Suppressor macrophage treated with lipopolysaccharide for 4 hours (primary cell): ENCODE measurements at places on chromosomes 7 and 10.
A peak's percentile ranks its signal among the peaks of the same experiment; 100 is the strongest.

DNA sequence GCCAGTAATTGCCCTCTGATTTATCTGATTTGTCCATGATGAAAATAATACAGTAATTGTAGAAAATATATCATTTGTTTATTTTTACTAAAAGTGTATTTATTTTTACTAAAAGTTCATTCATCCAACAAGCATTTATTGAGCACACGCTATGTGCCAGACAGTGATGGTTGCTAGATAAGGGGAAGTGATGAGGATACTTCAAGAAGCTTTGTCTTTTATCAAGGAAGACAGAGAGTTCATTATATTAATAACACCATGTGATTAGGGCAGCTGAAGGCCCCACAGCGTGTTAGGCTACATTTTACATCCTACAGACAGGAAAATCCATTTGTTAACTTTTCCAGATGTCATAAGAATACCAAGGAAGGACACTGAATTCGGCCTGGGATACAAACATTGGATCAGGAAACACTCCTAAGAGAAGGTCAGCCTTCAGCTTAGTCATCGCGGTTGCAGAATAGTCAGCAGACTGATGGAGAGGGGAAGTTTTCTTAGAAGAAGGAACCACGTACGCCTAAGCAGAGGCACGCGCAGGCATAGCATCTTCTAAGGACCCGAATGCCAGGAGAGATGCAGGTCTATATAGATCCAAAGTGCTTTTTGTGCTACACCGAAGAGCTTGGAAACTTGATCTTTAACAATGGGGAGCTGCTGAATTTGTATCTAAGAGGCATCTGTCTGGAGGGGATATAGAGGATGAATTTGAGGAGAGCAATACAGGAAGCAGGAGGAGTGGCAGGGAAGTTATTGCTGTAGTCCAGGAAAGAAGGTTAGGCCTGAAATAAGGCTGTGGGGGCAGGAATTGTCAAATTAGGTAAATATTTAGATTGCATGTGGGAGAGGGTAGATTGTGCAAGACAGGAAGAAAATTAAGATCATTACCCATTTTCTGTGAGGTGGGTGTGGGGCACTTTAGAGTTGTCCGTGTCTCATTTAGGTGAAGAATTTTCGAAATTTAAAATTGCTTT lies 85.7 kb downstream of the LRGUK start:
- DNase-seq: peak; percentile 83

- DNase-seq: peak; percentile 76
Measured at GRCh38 chr10:11286261-11286852, 268.7 kb downstream of the CELF2 start.

DNA sequence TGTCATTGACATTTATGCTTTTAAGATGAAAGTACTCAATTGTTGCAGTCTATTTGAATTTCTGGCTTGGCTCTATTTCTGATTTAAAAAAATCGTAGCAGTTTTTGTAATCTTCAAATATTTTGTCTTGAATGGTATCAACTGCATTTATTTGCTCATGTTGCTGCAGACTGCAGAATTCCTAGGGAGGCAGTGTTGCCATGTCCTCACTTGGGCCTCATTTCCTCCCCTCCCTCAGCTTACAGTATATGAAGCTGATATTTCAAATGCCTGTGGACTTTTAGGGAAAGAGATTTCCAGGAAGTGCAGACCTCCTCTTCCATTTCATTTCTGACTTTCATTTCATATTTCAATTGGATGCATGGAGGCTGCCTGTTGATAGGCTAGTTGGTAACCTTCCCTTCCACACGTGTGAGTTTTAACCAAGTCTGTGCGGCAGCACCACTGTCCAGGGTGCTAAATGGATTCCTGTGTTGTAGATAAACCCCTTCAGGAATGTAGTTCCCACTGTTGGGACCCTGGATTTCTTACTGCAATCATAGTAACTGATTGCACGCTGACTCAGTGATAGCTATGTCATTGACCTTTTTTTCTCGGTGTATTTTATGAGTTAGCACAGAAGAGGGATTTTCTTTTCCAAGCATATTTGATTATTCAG lies 17.5 kb downstream of the VPS50 start:
- DNase-seq: no peak

- no peak for DNase-seq
Measured at GRCh38 chr10:101089520-101090299, 27.9 kb downstream of the KAZALD1 start.

DNA sequence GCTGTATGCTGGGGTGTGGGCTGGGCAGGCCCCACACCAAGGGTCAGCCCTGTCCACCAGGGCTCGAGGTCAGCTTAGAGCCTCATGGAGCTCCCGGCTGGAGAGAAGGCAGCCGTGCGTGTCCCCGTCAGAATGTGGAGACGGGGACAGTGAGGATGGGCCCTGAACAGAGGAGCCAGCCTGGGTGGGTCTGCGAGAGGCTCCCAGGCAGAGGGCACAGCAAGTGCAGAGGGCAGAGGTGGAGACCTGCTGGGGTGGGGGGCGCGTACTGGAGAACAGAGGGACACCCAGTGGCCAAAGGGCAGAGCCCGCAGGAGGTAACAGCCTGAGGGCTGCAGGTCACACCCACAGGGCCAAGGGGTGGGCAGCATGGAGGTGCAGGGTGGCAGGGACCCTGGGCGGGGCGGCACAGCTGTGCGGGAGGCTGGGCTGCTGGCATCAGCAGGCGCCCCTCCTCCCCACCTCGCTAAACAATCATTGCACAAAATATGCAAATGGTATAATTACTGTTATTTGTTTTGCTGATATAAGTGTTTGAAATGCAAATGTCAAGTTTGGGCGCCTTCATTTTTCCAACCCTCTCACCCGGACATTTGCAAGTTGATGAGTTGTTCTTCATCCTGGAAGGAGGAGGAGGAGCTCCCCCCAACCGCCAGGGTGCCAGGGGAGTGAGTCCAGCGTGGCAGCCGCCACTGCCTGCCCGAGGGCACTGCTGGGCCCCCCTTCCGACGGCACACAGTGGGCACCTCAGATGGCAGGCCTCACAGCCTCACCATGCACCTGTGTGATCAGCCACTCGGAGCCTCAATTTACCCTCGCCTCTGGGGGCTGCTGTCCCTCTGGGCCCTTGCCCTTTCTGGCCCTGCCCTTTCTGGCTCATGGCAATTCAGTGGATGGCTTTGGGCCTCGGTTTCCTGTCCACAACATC lies 35.0 kb downstream of the ELFN1 start:
- DNase-seq: no peak

- DNase-seq: no peak
Measured at GRCh38 chr10:48241332-48241731, 33.2 kb downstream of the FRMPD2 start.

DNA sequence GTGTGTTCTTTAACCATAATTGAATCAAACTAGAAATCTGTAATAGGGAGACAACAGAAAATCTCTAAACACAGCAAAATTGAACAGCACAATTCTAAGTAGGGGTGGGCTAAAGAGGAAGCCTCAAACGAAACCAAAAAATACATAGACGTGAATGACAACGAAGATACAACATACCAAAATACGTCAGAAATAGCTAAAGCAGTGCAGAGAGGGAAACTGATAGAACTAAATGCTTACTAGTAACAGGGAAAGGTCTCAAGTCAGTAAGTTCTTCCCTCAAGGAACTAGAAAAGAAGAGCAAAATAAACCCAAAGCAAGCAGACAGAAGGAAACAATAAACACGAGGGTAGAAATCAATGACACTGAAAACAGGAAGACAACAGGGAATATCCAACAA lies 19.1 kb downstream of the RPP38 start:
- DNase-seq: no peak

DNA sequence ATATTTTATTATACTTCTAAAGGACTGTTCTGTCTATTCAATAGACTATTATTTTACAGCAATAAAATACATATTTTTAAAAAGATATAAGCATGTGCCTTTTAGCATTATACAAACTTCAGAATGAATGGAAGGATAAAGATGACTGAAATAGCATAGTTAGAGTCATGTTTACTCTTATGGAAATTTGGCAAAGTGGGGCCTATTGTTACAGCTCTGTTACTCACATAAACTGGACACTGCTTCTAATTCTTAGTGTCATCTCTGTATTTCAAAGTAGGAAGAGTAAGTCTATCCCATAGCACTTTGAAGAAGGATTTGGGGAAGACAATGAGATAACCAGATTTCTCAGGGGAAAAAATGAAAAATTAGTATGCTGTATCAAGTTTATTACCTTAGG lies 168.2 kb downstream of the SKAP2 start:
- no peak for DNase-seq

- DNase-seq: no peak
Measured at GRCh38 chr10:4488904-4489303, 337.1 kb upstream of the AKR1E2 start.

DNA sequence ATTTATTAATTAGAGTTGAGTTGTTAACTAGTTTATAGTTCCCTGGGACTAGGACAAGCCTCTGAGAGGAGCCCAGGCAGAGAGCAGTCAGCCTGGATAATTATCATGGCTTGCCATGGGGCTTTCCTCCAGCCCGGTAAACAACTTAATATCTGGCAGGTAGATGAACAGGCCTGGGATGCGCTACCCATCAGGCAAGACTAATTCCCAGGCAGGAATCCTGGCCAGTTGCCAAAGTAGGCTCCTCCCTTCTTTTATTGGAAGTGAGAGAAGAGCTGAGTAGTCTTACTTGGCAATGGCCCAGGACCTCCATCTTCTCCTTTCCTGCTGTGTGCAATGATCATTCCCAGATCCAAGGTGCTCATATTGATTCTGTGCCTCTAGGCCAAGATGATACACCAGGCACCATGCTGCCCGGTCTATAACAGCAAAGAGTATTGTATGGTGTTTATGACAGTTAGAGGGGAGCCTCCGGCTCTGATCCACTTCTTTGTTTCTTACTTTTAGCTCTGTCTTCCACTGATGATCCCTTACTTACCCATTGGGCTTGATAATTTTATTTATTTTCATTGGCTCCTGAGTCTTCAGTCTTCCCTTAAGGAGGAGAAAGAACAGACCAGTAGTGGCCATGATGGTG lies 408.7 kb downstream of the REEP3 start:
- no peak for DNase-seq

GRCh38 chr10:101116754-101117153 lies 14.3 kb upstream of the TLX1 start:
- no peak for DNase-seq

GRCh38 chr7:2171855-2172254 lies 60.9 kb downstream of the MAD1L1 start:
- no peak for DNase-seq

DNA sequence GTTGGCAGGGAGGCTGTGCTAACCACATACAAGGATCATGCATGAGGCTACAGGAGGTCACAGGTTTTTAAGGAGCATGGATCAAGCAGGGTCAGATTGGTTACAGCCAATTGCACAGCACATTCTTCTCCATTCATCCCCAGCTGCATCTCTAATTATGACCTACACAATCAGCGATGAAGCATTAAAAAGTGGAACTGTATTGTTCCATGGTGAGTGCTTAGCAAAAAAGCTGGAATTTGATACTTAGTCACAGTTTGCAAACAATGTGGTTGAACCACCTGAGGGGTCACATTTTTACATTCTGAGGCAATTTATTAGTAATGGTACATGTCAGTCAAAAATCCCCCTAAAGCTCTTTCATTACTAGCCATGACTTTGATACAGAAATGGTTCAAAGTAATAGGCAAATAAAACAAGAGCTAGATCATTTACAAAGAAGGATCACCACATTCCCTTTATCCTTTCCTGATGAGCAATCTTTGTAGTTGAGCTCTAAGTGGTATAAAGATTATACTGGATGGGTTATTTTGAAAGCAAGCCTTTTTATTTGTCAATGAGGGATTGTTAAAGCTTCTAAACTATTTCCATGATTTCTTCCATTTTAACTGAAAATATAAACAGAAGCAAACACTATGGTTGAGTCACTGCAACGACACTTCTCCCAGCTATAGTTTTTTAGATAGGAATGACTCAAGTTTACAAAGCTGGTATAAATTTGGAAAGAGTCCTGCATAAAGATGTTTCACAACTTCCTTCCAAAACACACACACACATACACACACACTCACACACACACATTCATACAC lies 217.8 kb upstream of the SEMA3A start:
- DNase-seq: peak; percentile 5

DNA sequence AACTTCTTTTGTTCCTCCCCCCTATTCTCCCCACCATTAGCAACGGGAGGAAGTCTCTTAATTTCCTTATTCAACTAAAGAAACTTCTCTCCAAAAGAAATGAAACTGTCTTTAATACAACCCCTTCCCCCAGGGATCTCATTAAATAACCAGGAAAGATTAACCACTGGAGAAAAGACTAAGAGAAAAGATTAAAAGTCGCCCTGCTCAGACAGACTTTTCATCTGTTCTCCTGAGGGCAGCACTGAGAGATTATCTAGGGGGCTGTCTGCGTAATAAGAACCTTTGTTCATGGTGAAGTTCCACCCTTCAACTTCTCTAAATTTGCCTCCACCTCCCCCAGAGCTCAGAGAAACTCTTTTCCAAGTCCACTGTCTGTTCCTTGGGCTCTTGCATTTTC lies 105.5 kb downstream of the HGF start:
- no peak for DNase-seq

DNA sequence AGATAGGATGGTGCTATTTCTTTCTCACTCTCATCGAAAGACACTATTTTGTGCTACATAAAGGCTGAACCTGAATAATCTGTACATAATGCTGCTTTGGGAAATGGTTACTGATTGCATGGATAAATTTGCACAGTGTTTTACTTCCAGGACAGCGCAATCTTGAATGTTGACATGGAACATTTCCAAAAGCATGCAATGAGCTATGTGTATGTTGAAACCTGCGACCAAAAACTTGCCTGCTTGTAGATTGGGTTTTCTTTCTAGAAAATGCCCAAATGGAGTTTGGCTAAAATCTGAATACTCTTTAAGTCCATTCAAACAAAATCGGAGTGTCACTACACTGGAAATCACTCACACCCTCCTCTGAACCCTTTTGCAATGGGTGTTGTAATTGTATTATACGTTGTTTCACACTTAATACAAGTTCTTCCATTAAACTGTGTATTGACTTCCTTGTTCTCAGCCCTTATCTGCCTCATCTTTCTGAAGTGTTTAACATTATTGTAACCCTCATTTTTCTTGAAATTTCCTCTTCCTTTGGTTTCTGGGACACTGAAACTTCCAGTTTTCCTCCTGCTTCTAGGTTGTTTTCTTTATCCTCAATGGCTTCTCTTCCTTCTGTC lies 73.7 kb upstream of the CAPZA2 start:
- no peak for DNase-seq

DNA sequence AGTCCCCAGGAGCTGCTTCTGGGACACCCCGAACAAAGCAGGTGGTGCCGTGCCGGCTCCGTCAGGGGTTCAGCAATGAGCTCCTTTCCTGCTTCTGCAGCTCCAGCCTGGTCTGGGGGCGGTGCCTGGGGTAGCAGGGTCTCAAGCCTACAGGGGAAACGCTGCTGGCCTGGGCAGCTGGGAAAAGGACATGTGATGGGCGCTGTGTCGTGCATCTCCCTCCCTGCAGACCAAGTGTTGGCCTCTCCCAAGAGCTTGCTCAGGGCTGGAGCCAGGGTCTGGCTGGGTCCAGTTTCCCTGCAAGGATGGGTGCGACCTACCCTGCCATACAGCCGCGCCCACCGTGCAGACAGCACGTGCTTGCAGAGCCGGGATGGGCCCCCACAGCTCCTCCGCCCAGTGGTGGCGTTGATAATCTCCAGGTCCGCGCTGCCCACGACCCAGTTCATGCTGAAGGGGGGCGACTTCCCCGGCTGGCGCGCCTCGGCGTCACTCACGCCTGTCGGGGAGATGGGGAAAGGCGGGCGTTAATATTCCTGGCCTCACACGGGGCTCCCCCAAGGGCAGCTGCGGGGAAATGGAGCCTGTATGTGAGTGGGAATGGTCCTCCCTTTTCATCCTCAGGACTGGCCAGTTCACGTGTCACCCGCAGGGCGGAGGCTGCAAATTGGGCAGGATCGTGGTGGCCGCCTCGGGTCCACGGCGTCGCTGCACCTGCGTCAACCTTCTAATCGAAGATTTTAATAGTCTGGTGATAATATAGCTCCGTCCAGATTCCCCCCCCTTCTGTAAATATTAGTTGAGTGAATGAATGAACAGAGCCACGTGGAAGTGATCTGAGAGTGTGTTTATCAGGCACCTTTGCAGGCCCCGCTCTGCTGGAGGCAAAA lies 128.6 kb downstream of the WDR37 start:
- no peak for DNase-seq
